ENCODE measurements at places on chromosomes 1 and 21.

- no peak for DNase-seq
Measured at GRCh38 chr1:172449585-172450523, 6.0 kb upstream of the PIGC start.

GRCh38 chr1:235416662-235417049 lies 49.4 kb downstream of the TBCE start:
- DNase-seq, result no peak

DNA sequence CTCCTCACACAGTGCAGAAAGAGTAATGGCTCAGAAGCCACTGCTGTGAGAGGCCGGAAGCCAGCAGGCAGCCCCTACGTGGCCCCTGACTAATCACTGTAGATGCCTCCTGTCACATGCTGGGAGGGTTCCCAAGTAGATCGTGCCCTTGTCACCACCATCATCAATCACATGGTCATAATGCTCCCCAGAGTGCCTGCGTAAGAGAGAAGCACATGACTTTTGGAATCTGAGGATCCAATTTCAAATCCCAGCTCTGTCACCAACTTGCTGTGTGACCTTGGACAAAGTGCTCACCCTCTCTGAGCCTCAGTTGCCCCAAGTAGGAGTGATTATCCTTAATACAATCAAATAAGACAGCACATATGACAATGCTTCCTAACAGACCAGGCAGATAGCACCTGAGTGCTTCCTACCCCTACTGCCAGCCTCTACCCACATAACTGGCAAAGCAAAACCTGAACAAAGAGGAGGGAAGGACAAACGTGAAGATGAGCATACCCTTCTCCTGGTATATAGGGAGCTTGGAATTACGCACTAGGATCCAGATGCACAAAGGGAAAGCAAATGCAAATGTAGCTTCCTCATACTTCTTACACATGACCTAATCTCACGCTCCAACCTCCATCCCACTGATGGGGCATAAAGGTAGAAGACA lies 65.7 kb downstream of the SDC3 start:
- DNase-seq, result no peak

DNA sequence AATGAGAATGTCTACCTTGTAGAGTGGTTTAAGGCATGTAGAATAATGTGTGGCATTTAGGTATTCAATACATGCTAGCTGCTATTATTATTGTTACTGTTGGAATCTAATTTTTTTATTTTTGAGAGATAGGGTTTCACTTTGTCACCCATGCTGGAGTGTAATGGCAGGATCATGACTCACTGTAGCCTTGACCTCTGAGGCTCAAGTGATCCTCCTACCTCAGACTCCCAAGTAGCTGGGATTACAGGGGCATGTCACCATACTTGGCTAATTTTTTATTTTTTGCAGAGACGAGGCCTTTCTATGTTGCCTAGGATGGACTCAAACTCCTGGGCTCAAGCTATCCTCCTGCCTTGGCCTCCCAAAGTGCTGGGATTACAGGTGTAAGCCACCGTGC lies 61.9 kb downstream of the EPB41 start:
- DNase-seq, result no peak

DNA sequence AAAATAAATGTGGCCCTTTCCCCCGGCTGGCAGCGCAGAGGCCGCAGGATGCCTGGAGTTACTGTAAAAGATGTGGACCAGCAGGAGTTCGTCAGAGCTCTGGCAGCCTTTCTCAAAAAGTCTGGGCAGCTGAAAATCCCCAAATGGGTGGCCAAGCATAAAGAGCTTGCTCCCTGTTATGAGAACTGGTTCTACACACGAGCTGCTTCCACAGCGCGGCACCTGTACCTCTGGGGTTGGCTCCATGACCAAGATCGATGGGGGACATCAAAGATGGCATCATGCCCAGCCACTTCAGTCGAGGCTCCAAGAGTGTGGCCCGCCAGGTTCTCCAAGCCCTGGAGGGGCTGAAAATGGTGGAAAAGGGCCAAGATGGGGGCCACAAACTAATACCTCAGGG lies 95.9 kb downstream of the LRIG2 start:
- no peak for DNase-seq

DNA sequence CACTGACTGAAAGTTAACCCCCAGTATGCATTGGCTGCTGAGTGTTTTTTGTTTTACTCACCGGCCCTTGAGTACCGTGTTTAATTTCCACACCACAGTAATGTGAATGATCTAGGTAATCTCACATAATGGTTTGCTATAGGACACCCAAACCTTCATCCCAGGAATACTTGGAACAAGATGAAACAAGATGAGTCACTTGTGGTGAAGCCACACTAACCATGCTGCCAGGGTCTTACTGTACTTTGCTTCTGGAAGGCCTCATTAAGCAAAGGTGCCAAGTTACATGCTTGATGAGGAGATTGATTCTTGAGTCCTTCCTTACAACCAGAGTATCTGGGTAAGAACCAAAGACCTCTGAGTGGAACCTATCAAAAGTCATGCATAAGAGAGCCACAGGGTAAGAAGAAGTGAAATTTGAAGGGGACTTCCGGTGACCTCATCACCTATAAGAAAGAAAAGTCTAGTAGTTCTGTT lies 163.3 kb downstream of the NRIP1 start:
- no peak for DNase-seq

GRCh38 chr1:64363616-64364015 lies 106.3 kb upstream of the CACHD1 start:
- no peak for DNase-seq

DNA sequence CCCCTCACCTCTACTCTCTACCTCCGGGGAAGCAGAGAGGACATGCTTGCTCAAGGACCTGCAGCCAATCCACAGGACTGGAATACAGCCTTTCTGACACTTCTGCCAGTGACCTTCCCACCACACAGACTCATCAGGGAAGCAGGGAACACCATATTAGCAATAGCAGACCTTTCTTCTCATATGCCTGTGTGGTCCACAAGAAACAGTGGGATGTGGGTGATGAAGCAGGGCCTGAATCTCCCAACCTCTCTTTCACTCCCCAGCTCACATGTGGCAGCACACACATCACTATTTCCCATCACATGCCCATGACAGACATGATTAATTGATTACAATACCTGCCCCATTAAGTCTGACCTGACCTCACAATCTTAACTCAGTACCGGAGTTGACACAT lies 695.1 kb downstream of the MATN1 start:
- no peak for DNase-seq

DNA sequence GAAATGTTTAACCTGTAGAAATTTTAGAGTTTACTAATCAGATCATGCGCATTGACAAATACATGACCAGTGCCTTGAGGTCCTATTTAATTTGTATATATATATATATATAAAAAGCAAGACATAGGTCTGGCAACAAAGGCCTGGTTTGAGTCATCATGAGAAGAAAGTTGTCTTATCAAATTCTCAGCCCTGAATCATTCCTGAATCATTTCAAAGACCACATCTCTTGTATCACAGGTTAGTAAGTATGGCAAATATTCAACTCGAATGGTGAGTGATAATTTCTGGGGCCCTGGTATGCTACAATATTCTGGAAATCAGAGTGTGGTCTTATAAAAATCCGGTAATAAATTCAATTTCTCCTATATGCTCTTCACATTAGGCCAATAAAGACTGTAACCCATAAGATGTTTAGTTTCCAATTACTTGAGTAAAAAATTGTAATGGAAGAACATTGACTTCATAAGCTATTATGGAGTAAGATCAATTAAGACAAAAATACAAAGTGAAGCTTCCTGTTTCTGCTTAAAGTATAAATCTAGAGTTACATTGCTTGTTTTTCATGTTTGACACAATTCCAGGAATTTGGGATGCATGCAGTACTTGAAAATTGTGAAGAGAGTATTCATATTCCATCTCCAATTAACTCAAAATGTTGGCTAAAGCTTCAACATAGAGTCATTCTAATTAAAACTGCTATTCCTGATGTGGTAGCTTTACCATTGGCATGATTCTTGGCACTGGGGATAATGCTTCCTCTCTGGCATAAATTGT lies 309.4 kb downstream of the BRINP3 start:
- no peak for DNase-seq

DNA sequence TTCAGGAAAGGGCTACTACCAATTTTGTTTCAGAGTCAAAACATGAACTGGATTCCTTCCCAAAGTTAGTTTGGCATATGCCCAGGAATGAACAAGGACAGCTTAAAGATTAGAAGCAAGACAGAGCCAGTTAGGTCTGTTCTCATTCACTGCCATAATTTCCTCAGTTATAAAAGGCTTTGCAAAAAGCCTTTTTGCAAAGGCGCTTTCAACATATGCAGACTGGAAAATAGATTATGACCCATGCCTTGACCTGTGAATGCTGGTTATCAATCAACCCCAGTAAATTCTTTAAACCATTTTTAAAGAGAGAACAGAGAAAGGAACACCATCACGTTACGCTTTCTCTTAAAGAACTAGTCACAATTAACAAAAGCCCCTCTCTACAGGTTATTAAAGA lies 1.7 kb upstream of the FRRS1 start:
- DNase-seq, result no peak

DNA sequence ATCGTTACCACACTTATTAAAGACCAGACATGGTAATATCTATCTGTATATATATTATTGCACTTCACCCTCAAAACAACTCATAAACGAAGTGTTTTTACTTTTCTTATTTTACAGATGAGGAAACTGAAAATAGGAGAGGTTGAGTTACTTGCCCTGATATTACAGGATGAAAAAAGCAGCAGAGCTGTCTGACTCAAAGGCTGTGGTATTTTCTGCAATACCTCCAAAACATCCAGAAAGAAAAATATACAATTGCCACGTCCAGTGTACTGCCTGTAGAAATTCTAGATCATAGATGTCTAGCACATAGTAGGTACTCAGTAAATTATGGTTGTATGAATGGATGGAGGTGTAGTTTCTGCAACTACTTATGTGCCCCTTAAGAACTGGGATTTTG lies 5.2 kb upstream of the TARBP1 start:
- DNase-seq, result no peak

- DNase-seq, result no peak
Measured at GRCh38 chr1:212290608-212291007, 5.4 kb downstream of the PPP2R5A start.

DNA sequence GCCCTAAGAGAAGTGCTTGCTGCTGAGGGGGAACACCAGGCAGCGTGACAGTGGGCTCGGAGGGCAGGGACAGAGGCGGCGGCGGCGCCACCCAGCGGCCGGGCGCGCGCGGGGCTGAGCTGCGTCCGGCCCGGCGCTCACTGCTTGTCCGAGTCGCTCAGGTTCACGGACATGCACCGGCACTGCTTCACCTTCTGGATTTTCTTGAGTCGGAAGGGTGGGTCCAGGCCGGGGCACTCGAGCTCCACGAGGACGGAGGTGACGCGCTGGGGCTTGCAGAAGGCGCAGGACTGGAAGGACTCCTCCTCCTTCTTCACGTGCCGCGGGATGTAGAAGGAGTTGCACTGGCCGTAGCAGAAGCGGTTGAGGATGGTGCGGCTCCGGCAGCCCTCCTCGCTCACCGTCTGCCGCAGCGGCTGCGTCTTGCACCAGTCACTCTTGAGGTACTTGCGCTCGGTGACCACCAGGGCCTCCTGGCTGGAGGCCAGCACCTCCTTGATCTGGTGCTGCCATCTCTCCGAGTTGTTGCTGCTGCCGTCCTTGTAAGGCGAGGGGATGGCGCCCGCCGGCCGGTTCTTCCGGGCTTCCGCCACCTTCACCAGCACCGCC lies 119.0 kb downstream of the GREM2 start:
- no peak for DNase-seq

DNA sequence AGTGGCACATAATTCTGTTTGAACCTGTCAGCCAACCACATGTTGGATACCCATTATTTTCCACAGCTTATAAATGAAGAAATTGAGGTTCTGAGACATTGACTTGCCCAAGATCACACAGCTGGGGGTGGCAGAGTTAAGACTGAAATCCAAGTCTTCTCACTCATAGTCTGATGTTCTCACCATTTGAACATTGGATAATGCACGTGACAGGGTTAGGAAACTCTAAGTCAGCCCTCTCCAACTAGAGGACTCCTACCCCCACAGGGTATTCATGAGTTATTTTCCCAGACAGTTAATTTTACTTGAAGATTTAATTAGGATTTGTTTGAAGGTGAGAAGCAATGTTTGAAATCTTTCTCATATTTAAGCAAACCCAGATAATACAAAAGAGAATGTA lies 38.1 kb upstream of the C1orf105 start:
- no peak for DNase-seq

- no peak for DNase-seq
Measured at GRCh38 chr1:155499953-155500639, 62.5 kb downstream of the ASH1L start.

DNA sequence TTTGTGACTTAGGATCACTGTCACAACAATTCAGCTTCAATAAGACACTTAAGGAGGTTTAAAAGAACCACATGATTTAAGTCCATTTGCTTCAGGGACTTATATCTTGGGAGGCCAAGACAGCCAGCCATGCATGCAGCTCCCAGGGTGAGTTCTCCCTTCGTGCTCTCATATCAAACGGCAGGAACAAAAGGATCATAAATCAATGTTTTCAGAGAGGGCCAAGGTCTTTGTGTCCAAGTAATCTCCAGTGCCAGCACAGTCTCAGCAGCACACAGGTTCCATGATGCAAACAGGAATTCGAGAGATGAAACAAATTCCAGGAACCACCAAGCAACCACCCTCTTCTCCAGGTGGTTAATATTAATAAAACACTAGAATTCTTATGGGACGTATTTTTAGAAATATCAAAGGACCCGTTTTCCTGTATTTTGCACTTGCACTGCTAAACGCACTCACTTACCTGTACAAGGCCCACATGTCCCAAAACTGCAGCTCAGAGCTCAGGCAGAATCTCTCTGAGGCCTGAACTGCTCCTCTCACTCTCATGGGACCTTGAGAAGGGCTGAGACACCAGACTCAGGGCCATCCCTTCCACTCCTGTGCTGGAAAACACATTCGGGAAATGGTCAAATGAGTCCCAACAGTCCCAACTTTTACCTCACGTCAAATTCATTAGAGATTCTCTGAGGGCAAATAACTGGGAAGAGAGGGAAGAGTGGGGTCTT lies 100.0 kb upstream of the RAB4A start:
- no peak for DNase-seq

DNA sequence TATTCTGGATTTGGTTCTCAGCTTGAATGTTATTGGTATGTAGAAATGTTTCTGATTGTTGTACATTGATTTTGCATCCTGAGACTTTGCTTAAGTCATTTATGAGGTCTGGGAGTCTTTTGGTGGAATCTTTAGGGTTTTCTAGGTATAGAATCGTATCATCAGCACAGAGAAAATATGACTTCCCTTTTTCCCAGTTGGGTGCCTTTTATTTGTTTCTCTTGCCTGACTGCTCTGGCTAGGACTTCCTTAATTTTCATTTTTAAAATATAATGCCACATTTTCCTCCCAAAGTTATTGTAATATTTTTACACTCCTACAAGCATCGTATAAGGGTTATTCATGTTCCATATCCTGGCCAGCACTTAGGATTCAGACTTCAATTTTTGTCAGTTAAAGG lies 111.1 kb downstream of the FNBP1L start:
- no peak for DNase-seq

GRCh38 chr1:226481133-226481532 lies 67.4 kb upstream of the STUM start:
- no peak for DNase-seq

- no peak for DNase-seq
Measured at GRCh38 chr21:36723371-36723881, 24.5 kb downstream of the SIM2 start.

- no peak for DNase-seq
Measured at GRCh38 chr21:23601549-23601948, 2005.7 kb downstream of the MRPL39 start.
